ENCODE measurements at places on chromosomes 4 and X.

DNA sequence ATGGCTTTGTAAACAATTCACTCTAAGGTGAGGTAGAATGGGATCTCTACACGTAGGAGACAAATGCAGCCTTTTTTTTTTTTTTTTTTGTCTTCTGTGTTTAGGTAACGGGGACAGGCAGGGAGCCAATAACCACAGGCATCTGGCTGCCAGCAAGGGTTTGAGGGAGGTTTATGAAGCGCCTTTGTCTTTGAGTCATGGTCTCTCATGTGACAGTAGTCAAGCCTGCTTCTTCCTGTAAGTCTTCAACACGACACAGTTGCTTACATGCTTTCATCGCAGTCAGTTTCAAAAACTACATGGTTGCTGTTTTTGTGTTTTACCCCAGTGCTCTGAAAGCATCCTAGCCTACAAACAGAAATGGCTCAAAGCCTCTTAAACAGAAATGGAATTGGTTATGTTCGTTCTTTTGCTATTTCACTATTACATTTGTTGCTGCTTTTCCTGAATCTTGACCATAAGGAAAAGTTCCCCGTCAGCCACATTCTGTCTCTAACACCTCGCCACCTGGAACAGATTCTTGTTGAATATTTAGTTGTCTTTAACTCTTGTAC is 127.8 kb upstream of the METTL14 start:
- DNase-seq = peak; percentile 26

GRCh38 chr4:153655002-153655541 is 29.0 kb upstream of the TLR2 start:
- DNase-seq = no peak

DNA sequence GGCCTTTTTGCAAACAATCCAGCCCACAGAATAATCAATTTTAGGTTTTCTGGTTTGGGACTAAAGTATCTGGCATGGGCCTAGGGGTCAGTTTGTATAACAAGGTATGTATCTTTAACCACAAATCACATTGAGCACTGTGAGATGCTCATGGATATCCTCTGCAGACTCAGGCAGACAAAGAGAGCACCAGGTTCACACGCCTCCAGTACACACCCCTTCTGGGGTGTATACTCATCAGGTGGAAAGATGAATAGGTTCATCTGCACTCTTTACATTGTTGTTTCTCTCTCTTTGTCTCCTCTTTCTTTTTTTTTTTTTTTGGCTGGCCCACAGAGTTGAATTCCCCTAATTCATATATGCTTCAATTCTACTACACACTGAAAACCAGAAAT is 21.1 kb downstream of the TEC start:
- no peak for DNase-seq

- no peak for DNase-seq
Observed at GRCh38 chrX:43805579-43805978, 76.7 kb downstream of the MAOB start.

- no peak for DNase-seq
Observed at GRCh38 chrX:127129510-127129909, 310.0 kb downstream of the PRR32 start.

- DNase-seq = no peak
Observed at GRCh38 chr4:997375-998071, 4.3 kb upstream of the SLC26A1 start.

DNA sequence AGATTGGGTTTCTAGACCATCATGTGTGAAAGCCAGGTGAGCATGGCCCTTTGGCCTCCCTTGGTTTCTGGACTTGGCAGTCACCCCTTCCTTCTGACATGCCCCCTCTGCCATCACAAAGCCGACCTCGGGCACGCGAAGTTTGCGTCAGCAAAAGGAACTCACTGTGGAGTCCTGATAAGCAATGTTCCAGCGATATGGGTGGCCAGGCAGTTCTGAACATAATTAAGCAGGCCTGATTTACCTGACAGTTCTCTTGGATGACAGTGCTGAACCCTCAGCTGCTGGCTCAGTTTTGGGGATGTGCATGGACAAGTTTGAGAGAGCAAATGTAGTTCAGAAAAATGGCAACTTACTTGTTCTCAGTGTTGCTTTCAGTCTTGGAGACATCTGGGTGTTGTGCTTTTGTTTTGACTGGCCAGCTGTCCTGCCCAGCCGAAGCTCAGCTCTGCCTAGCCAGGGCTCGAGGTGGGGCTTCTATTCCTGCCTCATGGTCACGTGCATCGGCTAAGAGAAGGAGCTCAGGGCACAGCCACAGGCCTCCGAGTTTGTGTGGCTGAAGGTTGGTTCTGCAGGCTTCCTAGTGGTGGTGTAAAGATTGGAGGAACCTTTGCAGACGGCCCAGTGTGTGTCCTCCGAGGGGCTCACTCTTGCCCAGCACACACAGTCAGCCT is 78.3 kb downstream of the CLDN34 start:
- DNase-seq = no peak

DNA sequence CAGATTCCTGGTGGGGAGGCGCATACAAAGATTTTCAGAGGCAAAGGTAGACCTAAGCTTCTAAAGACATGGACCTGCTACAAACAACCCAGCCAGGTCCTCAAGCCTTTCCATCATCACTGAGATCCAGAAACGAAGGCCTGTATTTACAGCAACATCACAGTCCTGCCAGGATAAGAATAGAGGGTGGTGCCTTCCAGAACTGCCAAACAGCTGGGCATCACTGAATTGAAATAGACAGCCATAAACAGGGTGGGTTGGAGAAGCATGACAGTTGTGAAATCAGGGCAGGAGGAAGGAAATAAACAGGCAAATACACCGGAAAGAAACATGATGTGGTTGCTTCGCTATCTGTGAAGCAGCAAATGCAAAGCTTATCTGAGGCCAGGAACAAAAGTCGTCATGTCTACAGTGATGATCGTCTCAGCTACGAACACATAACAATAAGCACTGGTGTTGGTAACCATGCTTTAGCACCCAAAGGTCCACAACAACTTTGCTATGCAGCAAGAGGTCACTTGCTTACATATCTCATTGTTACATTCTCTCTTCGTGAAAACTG is 6.7 kb upstream of the TMEM154 start:
- no peak for DNase-seq

DNA sequence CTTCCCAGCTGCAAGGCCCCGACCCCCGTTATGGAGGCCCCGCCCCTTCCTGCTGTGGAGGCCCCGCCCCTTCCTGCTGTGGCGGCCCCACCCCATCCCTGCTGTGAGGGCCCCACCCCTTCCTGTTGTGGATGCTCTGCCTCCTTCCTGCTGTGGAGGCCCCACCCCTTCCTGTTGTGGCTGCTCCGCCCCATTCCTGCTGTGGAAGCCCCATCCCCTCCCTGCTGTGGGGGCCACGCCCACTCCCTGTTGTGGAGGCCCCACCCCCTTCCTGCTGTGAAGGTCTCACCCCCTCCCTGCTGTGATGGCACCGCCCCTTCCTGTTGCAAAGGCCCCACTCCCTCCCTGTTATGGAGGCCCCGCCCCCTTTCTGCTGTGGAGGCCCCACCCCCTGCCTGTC is 104.9 kb upstream of the PSAPL1 start:
- no peak for DNase-seq

DNA sequence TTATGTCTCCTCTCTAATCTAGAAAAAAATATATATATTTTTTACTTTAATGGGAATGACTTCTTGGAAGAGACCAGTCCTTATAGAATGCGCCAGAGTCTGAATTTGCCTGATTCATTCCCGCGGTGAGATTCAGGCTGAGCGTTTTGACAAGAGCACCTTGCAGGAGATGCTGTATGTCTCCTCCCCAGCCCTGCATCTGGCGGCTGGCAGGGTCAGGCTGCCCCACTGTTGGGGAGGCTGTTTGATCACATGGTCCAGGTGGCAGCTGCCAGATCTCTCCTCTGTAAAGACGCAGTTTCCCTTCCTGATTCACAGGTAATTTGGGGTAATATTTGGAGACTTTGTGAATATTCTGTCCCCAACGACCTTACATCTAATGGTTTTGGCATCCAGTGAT is 9.7 kb downstream of the PDZD4 start:
- DNase-seq = no peak

GRCh38 chr4:152118819-152119553 is 358.2 kb upstream of the GATB start:
- no peak for DNase-seq

DNA sequence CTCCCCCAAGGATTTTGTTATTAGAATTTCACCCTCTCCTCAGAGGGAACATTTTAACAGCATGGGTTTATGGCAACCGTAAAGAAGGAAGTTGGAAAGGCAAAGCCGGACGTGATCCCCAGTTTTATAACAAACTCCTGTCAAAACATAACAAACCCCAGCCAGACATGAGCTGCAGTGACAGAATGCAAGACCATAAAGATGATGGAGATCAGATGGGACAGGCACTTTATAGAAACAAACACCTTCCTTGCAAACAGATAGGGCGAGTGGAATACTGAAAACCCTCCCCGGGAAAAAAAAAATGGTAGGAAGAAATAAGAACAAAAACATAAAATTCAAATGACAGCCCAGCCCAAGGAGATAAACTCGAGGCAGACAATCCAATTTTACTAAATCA is 281.4 kb downstream of the LDB2 start:
- DNase-seq = no peak

DNA sequence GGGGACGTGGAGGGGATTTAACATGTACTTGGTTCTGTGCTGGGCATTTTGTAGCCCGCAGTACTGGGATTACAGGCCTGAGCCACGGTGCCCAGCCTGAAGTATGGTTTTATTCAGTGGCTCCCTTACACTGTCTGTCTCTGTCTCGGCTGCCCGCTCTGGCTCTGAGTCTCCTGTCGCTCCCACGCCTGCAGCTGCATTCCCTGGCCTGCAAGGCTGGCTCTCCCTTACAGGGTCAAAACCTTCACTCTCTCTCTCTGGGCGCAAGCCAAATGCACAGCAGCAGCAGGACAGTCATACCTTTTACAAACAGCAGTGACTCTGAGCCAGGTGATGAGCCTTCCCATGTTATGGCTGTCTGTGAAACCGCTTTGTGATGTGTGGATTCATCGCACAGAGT is 72.1 kb downstream of the HTRA3 start:
- no peak for DNase-seq

- no peak for DNase-seq
Observed at GRCh38 chr4:176726803-176727202, 65.9 kb downstream of the VEGFC start.

DNA sequence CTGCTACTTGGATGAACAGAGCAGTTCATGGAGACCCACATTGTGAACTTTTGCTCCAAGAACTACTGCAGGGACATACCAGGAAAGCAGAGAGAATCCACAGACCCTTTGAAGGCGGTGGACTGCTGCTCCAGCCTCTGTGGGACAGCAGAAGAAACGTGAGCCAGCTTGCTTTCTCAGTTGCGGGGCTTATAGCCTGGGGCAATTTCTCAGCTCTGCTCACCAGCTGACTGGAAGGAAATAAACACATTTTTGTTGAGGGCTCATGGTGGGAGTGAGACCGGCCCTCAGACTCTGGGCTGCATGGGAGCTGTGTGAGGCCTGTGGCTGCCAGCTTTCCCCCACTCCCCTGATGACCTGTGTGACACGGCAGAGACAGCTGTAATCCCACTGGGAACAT is 2.6 kb upstream of the ADH1A start:
- no peak for DNase-seq

DNA sequence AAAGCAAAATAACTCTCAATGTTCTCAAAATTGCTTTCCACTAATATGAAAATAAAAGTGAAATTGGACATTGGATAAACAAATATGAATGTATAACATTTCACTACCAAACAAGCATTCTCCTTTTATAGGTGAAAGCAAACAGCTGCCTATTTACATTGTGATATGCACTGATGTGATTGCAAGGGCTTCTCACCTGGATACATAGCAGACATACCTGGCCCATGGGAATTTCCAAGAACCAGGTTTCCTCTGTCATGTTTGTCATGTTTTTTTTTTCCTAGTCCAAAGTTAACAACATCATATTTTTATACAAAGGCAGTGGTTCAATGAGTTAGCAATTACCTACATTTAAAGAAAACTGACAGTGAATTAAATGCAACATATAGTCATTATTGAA is 228.5 kb downstream of the ANKRD50 start:
- DNase-seq = no peak

DNA sequence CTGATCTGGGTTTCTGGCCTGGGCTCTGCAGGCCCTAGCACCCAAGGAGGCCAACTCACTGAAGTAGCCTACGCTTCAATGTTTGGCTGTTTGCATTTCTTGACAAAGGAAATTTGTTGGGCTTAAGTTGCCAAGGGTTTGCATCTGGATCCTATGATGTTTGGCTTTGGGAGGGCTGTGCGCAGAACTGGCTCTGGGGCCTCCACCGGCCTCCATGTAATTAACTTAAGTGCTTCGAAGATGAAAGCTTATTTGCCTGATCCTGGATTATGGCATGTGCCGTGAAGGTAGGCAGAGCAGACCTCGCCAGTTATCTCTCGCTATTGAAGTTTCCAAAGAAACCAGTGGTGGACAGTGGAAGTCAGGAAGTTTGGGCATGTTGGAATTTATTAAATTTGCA is 124.3 kb upstream of the STX18 start:
- no peak for DNase-seq

DNA sequence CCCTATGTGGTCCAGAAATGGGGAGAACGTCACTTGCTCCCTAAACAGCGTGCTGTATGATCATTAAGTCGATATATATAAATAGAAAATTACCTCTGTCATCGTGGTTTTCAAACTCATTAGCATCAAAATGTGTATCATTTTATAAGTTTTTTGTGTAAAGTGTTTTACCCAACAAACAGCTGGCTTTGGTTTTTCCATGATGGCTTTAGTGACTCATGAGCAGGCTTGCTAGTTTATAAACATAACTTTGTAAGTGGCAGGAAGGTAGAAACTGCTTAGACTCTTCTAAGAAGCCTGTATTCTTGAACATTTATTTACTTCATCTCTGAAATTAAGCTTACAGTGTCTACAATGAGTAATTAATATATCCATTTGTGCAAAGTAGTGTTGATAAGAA is 108.4 kb upstream of the DIPK2B start:
- DNase-seq = no peak

- no peak for DNase-seq
Observed at GRCh38 chr4:112377594-112378242, 80.5 kb downstream of the ALPK1 start.

DNA sequence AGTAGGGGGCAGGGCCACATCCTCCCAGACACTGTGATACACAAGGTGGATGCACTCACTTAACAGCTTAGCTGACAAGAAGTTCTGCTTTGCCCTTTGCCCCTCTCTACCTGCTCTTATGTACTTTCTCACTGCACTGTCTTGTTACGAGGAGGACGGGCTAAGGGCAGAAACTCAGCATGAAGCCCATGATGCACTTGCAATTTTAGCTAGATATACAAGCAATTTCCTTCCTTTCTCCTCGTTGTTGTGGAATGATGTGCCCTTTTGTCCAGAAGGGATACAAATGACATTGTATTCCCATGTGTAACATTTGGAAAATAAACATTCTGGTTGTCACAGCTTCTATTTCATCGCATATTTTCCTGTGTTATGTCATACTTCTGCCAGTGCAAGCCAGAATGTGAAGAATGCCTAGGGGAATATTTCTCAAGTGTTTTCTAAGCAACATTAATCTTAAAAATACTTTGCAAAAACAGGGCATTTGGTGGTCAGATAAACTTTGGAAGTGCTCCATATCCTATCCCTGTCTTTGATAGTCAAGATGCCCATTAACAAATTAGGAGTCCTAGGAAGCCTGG is 47.2 kb downstream of the MAOA start:
- DNase-seq = peak; percentile 38

Data from epithelial cell of proximal tubule (primary cell).